ENCODE measurements at places on chromosomes 4 and X.

DNA sequence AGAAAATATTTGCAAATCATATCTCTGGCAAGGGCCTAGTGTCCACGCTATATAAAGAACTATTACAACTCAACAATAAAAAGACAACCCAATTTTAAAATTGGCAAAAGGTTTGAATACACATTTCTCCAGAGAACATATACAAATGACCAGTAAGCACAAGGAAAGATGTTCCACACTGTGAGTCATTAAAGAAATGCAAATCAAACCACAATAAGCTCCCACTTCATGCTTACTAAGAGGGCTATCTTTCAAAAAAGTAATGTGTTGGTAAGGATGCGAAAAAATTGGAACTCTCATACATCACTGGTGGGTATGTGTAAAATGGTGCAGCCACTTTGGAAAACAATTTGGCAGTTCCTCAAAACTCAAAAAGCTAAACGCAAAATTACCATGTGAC is 884.0 kb upstream of the INTU start:
- no peak for DNase-seq

DNA sequence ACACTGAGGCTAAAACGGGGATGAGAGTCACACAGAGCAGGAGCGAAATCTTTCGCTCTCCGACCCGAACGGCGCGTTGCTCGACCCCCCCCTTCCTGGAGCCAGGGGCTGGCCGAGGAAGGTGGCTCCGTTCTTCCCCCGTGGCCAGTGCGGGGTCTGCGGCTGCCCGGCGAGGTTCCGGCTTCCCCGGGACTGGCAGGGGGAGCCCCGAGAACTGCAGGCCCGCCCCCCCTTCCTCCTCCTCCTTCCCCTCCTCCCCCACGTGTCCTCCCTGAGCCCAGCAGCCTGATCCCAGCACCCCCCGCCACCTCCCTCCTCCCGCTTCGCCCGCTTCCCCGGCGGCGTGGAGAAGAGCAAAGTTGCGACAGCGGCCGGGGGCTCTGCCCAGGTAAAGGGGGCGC is 2.4 kb upstream of the BCORL1 start:
- no peak for DNase-seq

- DNase-seq, result no peak
These were observed 106.4 kb upstream of the GRIA3 start for GRCh38 chrX:123077631-123078030.

DNA sequence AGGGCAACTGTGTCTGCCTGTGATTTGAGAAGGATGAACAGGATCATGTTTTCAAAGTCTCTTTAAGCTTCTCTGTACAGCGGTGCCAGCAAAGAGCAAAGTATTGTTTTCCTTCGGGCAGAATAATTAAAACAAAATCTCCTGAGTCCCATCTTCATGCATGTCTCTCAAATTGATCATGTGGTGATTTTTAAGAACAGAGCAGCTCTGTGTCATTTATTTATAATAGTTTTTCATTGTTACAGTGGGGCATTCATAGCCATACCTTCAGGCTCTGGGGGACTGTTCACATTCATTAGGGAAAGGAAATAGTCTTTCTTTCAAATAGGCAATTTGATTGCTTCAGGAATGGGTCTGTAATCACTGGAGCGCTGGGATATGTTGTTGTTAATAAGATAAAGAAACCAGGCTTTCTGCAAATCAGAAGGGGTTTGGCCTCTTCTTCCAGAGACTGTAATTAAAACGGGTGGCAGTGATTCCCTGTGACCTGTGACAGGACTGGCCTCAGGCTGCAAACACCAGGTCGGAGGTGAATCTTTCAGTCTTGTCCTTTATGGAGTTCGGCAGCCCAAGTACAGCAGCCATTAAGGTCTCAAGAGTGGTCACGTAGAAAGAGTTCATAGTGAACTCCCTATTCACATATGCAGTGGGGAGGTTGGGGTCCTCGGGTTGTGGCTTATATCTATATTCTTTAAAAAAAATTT is 29.3 kb upstream of the CBR4 start:
- no peak for DNase-seq

DNA sequence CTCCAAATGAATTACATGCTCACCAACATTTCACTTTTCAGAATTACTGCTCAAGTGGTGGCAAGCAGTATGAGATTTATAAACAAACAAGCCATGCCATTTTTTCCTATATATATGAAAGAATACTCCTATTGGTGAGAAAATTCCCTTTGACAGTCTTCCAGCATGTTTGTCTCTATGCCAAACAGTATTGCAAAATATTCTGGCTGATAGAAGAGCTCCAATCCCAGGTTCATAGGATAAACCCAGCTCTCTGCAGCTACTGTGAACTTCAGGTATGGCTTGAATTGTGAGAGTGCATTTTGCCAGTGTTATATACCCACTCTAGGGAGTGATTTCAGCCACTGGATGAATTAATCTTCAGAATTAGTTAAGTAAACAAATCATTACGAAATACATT is 108.8 kb downstream of the MAGEC2 start:
- DNase-seq, result no peak

DNA sequence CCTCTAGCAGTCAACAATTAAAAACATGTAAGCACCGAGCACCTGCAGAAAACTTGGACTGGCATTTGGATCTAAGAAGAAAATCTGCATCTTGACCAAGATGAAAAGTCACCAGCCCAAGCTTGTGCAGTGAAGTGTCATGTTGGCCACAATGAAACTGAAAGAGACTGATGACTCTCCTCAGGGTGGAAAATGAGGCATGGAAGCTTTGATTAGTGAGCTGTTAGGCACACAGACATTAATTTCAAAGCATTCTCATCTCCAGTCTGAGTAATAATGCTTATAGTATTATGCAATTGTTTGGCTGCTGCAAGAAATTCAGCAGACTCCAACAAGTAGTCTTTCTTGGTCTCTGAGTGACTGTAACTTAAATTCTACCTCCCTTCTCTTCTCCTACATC is 150.1 kb downstream of the AR start:
- DNase-seq, result no peak

- no peak for DNase-seq
These were observed 19.7 kb upstream of the SPON2 start for GRCh38 chr4:1192091-1192492.
